ENCODE measurements at places on chromosomes 4 and X.

- DNase-seq = no peak
These were observed 128.2 kb downstream of the AFF2 start for GRCh38 chrX:148628621-148629020.

DNA sequence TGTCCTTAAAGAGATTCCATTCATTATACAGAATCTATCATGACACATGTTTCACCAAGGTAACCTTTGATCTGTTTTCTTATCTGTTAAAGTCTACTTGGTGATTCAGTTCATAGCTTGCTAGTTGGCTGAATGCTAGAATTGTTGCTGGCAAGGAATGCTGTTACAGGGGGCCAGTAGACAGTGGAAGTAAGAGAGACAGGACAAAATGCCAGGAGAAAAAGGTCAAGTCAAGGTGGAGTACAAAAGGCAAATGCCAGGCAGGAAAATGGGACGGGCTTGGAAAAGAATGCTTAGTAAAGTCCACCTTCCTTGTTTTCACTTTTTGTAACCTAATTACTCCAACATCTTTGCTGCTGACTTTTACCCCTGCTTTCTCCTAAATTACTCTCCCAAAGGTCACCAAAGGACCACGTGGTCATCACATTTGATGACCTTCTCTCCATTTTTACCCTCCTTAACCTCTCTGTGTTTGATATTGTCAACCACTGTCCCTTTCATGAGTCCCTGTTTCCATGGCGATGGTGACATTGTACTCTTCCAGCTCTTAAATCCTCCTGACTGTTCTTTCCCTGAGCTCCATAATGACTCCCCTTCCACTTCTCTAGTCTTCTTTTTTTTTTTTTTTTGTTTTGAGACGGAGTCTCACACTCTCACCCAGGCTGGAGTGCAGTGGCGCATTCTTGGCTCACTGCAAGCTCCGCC is 24.5 kb upstream of the TAPT1 start:
- DNase-seq = no peak

DNA sequence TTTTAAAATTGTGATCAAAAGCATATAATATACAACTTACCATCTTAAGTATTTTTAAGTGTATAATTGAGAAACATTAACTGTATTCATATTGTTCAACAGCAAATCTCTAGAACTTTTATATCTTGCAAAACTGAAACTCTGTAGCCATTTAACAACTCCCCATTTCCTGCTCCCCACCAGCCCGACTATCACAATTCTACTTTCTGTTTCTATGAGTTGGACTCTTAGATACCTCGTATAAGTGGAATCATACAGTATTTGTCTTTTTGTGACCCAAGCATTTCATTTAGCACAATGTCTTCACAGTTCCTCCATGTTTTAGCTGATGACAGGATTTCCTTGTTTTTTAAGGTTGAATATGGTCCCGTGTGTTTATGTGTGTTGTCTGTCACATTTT is 106.0 kb downstream of the LRBA start:
- DNase-seq = no peak

GRCh38 chr4:94595880-94596483 is 144.2 kb downstream of the PDLIM5 start:
- no peak for DNase-seq

Data from stimulated activated CD8-positive, alpha-beta memory T cell treated with anti-CD3 and anti-CD28 coated beads, Interleukin-4, amount 100 ng/mL, for 1 hour (primary cell).